ENCODE measurements at places on chromosomes 7 and 10.

DNA sequence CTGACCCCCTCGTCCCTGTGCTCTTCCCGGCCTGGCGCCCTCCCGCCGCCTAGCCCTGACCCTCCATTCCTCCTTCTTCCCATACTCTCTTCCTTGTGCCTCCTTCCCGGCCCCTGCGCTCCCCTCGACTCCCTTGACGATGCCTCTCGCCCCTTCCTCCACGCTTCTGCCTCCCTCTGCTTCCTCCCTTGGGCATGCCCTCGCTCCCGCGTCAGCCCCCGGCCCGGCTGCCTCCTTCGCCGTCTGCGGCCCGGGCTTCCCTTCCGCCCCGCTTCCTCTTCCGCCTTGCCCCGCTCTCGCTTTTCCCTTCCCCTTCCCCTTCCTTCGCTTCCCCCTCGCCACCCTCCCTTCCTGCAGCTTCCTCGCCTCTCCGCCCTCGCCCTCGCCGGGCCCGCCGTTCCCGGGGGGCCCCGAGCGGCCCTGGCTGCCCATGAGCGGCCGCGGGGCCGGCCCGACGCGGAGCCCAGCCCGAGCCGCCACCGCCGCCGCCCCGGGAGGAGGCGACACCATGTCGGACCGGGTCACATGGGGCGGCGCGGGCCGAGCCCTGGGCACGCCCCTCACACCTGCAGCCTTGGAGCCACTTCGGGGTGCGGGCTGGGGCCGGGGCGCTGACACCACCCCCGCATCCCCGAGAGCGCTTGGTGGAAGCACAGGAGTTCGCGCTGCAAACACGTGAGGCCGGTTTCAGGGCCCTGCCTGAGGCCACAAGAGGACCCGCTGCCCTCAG, at the start of gene FBXW4:
FBXW4 (minus strand) TSS at position 497 of the 730 bp plus-strand sequence; CDS start at position 432, 65 bp downstream.
- peak; percentile 51 for DNase-seq

DNA sequence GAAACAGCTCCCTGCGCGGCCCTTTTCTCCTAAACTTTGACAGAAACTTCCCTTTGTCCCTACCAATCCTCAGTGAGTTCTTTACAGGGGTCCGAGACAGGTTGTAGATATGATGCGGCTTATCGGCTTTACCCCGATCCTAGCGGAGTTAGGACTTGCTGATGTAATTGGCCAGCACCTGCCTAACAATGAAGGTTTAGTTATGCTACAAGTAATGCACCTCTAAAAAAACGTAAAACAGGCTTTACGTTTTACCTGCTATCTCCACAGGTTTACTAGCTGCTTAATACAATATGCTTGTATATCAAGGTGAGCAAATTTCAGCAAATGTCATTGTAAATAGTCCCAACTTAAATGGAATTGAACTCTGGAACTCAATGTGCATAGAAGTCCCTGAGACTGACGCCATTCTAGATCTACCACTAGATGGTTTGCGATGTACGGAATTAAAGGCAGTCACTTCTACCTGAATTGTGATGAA, 697 bp upstream of the SNX13 start:
- no peak for DNase-seq

GRCh38 chr10:93436591-93437085, 45.5 kb downstream of the MYOF start:
- peak; percentile 98 for DNase-seq

GRCh38 chr10:94938383-94938782, at the start of gene CYP2C9:
Gene CYP2C9 (plus strand): TSS chr10:94938658. CDS start chr10:94938683, 25 bp downstream.
- DNase-seq: no peak

- DNase-seq: peak; percentile 16
Observed at GRCh38 chr10:83991986-83992753, 147.1 kb upstream of the GHITM start.

- DNase-seq: no peak
Observed at GRCh38 chr7:37284805-37285231, 163.8 kb downstream of the ELMO1 start.

GRCh38 chr10:130335336-130335735, 199.1 kb downstream of the GLRX3 start:
- DNase-seq: no peak

Measured in EH (cell line).